Ovary (tissue), 10 donors: ENCODE measurements at places on chromosomes 6 and 20.

GRCh38 chr6:89084954-89085353 is 4.4 kb downstream of the PNRC1 start:
- H3K4me1 ChIP-seq: peaks cover 7% of the 10 kb centered on the region
- H3K36me3 ChIP-seq: no peaks in the 10 kb centered on the region
- no peak overlapping the region for H3K4me3 ChIP-seq
- no peaks in the 10 kb centered on the region for H3K27me3 ChIP-seq
- H3K27ac ChIP-seq: no peak overlapping the region

DNA sequence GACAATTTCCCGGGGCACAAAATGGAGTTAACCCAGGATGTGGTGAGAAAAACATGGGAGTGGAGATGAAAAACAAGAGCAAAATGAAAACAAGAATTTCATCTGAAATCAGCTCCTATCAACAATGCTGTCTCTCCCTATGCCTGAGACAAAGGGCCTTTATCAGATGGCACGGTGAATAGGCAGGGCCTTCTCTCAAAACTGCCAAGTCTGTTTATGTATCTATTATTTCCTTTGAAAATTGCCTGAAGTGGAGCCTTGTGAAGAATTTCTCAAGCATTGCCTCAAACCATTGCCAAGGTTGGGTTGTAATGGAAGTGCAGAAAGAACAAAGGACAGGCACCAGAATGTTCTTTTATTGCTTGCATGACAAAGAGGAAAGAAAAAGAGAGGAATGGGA is 74.7 kb downstream of the BTBD3 start:
- H3K27me3 ChIP-seq: no peaks in the 10 kb centered on the region
- H3K36me3 ChIP-seq: no peaks in the 10 kb centered on the region
- H3K4me1 ChIP-seq: no peaks in the 10 kb centered on the region
- no peak overlapping the region for H3K4me3 ChIP-seq

DNA sequence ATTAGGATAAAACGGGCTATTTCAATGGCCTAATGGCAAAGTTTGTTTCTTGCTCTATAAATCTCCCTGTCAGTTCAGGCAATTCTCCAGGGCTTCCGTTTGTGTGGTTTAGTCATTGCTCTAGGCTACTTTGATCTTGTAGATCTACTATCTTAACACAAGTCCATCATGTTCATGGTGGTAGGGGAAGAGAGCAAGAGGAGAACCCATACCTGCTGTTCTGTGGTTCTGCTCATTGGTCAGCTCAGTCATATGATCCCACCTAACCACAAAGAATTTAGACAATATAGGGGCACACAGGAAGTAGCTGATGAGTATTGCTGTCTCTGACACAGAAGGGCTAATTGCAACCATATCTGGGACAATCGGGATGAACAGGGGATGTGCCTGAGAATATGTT is 4.9 kb upstream of the DEK start:
- no peaks in the 10 kb centered on the region for H3K27me3 ChIP-seq
- H3K27ac ChIP-seq: no peak overlapping the region
- no peaks in the 10 kb centered on the region for H3K4me1 ChIP-seq
- no peaks in the 10 kb centered on the region for H3K36me3 ChIP-seq
- H3K4me3 ChIP-seq: no peak overlapping the region

DNA sequence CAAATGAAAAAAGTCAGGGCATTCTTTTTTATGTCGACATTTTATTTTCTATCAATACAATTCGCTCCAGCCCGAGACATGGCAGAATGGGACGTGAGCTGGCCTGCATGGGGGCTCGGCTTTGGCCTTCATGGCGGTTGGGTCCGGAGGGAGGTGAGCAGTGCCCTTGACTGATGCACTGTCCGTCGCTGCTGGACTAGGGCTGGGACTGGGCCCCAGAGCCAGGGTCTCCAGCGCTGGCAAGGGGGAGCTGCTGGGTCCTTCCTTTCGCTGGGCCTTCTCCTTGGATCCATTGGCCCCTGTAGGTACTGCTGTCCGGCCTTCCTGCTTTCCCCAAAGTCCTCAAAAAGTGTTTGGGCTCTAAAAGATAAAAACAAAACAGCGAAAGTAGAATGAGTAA is 124.6 kb downstream of the EDN3 start:
- H3K36me3 ChIP-seq: no peaks in the 10 kb centered on the region
- no peaks in the 10 kb centered on the region for H3K27me3 ChIP-seq
- no peak overlapping the region for H3K4me3 ChIP-seq
- DNase-seq: no peak
- H3K27ac ChIP-seq: no peak overlapping the region

DNA sequence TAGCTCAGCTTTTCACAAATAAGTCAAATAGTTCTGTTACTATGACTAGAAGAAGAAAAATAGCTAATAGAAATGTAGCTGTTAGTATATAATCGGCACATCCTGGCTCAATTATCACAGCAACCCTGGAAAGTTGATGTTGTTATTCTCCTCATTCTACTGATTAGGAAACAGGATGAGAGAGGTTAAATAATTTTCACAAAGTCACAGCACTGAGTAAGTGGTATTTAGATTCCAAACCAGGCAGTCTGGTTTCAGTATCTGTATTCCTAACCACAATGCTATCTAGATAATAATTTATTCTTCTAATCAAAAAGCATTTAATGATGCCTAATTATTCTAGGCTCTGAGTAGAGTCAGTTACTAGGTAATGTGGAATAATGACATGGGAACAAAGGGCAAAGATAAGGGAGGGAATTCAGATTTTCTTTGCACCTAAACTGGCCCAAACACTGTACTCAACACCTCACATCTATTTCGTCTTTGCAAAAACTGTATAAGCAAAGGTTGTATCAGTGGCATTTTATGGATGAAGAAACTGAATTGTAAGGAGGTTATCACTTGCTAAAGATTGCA is 51.3 kb downstream of the PDE7B start:
- peaks cover 4% of the 10 kb centered on the region for H3K4me1 ChIP-seq
- H3K36me3 ChIP-seq: no peaks in the 10 kb centered on the region
- H3K27me3 ChIP-seq: no peaks in the 10 kb centered on the region
- no peak overlapping the region for H3K4me3 ChIP-seq

DNA sequence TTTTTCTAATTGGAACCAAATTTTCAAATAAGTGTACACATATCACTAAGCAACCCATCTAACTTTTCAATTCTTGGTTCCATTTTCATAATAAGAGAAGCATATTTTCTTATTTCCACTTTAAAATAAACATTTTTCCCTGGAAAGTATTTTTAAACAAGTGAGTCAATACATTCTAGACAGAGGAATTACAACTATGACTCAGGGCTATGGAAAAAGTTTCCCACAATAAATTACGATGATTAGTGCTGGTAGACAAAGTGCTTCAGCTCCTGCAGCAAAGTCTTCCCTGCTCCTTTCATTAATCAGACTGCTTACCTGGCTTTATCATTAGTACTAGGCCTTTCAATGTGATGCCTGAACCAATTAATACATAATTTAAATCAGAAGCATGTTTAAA is 322.5 kb downstream of the HACE1 start:
- no peaks in the 10 kb centered on the region for H3K27me3 ChIP-seq
- H3K4me1 ChIP-seq: peaks cover 6% of the 10 kb centered on the region
- no peak overlapping the region for H3K27ac ChIP-seq
- H3K36me3 ChIP-seq: no peaks in the 10 kb centered on the region
- no peak for DNase-seq

DNA sequence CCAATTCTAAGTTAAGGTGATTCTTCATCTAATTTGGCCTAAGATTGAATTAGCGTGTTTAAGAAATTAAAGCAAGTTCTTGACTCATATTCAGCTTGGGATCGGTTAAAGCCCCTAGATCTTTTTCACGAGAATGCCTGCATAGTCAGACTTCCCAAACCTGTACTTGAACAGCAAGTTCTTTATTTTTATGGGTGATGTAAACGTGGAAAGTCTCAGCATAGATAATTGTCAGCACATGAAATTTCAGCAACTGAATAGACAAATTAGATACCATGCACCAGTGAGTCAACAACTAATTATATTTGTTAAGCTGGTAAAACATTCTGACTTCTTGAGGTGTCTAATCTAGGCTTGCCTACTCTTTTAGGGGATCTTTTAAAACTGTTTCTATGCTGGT is 183.1 kb upstream of the TNFAIP3 start:
- H3K27ac ChIP-seq: no peak overlapping the region
- H3K4me3 ChIP-seq: no peak overlapping the region
- no peaks in the 10 kb centered on the region for H3K36me3 ChIP-seq
- no peaks in the 10 kb centered on the region for H3K4me1 ChIP-seq
- DNase-seq: no peak

- no peak overlapping the region for H3K4me3 ChIP-seq
- H3K4me1 ChIP-seq: no peaks in the 10 kb centered on the region
- no peak overlapping the region for H3K27ac ChIP-seq
- H3K36me3 ChIP-seq: no peaks in the 10 kb centered on the region
- DNase-seq: no peak
- no peaks in the 10 kb centered on the region for H3K27me3 ChIP-seq
These were observed 111.6 kb downstream of the GMDS start for GRCh38 chr6:2133716-2134310.

- H3K27me3 ChIP-seq: no peaks in the 10 kb centered on the region
- H3K27ac ChIP-seq: no peak overlapping the region
- no peaks in the 10 kb centered on the region for H3K36me3 ChIP-seq
- peaks cover 16% of the 10 kb centered on the region for H3K4me1 ChIP-seq
- DNase-seq: no peak
These were observed 41.1 kb downstream of the HNF4A start for GRCh38 chr20:44396369-44397130.

DNA sequence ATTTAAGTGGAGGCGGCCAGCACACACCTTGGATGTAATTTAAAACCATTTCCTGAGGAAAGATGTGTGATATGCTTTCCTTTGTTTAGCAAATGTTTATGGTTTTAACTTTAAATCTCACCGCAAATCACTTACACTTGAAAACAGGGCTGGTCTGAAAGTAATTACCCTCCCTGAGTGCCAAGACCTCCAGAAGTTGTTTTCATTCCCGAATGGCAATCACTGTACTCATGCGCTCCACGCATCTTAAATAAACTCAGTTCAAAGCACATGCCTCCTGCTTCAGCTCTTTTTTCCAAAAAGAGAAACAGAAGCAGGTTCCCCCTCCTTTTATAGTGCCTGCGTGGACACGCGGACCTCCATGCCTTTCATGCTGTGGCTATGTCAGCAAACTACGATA is 224.0 kb downstream of the SMOC2 start:
- H3K4me1 ChIP-seq: no peaks in the 10 kb centered on the region
- no peak overlapping the region for H3K27ac ChIP-seq
- no peak overlapping the region for H3K4me3 ChIP-seq
- H3K36me3 ChIP-seq: no peaks in the 10 kb centered on the region
- DNase-seq: no peak

GRCh38 chr20:53399083-53399482 is 194.6 kb downstream of the ZNF217 start:
- no peaks in the 10 kb centered on the region for H3K4me1 ChIP-seq
- no peak overlapping the region for H3K4me3 ChIP-seq
- DNase-seq: no peak

DNA sequence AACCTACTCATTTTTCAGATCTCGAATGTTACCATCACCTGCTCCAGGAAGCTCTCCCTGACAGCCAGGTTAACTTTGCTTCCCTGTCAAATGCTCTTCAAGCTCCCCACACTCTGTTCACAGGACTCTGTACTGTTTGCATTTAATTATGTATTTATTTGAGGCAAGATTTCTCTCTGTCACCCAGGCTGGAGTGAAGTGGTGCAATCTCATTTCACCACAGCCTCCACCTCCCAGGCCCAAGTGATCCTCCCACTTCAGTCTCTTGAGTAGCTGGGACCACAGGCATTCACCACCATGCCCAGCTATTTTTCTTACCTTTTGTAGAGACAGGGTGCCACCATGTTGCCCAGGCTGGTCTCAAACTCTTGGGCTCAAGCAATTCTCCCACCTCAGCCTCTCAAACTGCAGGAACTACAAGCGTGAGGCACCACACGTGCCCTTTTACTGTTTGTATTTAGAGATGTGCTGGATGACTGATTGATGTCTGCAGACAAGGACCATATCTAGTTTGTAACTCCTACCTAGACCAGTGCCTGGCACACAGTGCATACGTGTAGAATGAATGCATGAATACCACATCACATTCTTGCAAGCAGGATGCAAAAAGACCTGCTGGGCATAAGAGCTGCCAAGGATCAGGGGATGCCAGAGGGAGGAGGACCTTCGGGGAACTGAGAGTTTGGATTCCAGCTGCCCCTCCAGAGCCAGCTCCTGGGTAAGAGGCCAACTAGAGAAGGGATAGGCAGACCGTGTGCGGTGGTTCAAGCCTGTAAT is 15.6 kb upstream of the CBFA2T2 start:
- H3K36me3 ChIP-seq: no peaks in the 10 kb centered on the region
- H3K27ac ChIP-seq: no peak overlapping the region
- H3K4me3 ChIP-seq: no peak overlapping the region
- peaks cover 2% of the 10 kb centered on the region for H3K4me1 ChIP-seq
- H3K27me3 ChIP-seq: no peaks in the 10 kb centered on the region
- DNase-seq: no peak

DNA sequence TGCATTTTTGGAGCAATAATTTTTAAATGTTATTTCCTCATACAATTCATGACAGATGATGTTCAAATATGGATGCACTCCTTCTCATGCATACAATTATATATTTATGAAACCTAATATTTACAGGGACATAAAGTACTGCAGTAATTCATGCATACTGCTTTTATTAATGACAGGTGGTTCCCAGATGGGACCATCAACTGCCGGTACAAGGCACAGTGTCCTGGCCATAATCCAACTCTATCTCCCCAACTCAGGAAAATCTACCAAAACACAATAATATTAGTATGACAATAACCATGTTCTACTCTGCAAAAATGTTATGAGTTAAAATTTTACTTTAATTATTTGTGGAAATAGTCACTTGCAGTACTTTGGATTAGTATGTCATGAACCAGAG is 77.8 kb downstream of the VIP start:
- no peak overlapping the region for H3K27ac ChIP-seq
- H3K4me3 ChIP-seq: no peak overlapping the region
- H3K4me1 ChIP-seq: no peaks in the 10 kb centered on the region
- no peak for DNase-seq
- H3K36me3 ChIP-seq: no peaks in the 10 kb centered on the region
- no peaks in the 10 kb centered on the region for H3K27me3 ChIP-seq

DNA sequence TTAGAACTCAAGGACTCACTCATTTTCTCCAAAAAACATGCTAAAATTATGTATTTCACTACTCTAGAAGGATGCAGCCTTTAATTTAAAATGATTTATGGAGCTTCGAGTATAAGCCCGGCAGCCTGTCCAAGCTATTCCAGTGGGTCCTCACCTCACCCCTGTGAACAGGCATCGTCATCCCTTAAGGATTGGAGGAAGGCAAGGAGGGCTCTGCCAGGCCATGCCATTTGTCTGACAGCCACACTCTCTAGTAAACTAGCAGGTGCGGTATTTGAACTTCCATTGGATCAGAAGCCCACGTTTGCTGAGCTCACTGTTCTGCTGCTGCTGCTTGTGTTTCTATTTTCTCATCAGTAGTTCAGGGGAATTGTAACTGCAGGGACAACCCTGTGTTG is 39.8 kb upstream of the NAA20 start:
- peaks cover 20% of the 10 kb centered on the region for H3K4me1 ChIP-seq
- H3K4me3 ChIP-seq: peak overlapping the region; percentile 56
- H3K27ac ChIP-seq: peak overlapping the region; percentile 92
- H3K36me3 ChIP-seq: no peaks in the 10 kb centered on the region
- no peak for DNase-seq

GRCh38 chr6:127115084-127115655 is 3.3 kb upstream of the RSPO3 start:
- no peak overlapping the region for H3K4me3 ChIP-seq
- no peaks in the 10 kb centered on the region for H3K36me3 ChIP-seq
- peaks cover 5% of the 10 kb centered on the region for H3K4me1 ChIP-seq
- DNase-seq: no peak
- no peaks in the 10 kb centered on the region for H3K27me3 ChIP-seq

- H3K36me3 ChIP-seq: no peaks in the 10 kb centered on the region
- DNase-seq: no peak
- H3K4me1 ChIP-seq: no peaks in the 10 kb centered on the region
These were observed 23.1 kb upstream of the CGA start for GRCh38 chr6:87118054-87118453.
